ENCODE measurements at places on chromosomes 4 and X. TPM values are rescaled to one million over a fixed set of nuclear protein-coding genes. Genes with fewer than 3 reads are reported as not detected.

GRCh38 chr4:124459941-124460310, 252.6 kb downstream of the ANKRD50 start:
- DNase-seq, result no peak

GRCh38 chrX:40243755-40244515, 146.2 kb upstream of the BCOR start:
- no peak for DNase-seq

DNA sequence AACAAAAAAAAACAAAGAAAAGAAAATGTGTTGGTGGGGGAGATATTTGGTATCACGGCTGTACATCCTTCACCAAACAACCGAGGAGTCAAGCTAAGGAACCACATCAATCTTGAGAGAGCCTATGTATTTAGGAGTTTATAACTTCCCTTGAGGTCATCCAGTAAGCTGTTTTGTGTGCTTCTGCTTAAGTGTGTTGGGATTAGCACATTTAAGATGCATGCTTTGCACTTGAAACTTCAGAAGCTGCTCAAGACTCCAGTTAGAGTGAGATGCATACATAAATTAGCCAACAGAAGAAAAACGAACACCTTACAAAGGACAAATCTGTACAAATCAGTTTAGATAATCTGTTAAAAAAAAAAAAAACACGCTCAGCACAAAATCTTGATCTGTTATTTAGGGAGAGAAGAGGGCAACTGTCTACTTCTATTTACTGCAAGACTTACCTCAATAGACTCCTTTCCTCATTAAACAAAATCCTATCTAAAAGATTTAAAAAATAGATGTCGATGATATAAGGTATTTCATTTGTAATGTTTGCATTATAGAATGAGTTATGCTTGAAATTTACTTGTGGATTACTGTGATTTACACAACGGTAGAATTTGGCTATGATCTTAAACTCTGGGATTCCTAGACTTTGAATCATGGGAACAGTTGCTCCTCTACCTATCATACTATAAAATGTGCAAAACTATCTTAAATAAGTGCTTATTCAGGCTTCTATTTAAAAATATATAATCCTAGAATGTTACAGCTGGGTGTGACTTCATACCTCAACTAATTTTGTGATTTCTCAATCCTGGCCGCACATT, 53.8 kb upstream of the NAP1L5 start:
- DNase-seq, result no peak

- DNase-seq, result no peak
Measured at GRCh38 chrX:17081968-17082367, 135.5 kb downstream of the REPS2 start.

- DNase-seq, result no peak
Measured at GRCh38 chr4:7524843-7525242, 90.1 kb upstream of the PSAPL1 start.

DNA sequence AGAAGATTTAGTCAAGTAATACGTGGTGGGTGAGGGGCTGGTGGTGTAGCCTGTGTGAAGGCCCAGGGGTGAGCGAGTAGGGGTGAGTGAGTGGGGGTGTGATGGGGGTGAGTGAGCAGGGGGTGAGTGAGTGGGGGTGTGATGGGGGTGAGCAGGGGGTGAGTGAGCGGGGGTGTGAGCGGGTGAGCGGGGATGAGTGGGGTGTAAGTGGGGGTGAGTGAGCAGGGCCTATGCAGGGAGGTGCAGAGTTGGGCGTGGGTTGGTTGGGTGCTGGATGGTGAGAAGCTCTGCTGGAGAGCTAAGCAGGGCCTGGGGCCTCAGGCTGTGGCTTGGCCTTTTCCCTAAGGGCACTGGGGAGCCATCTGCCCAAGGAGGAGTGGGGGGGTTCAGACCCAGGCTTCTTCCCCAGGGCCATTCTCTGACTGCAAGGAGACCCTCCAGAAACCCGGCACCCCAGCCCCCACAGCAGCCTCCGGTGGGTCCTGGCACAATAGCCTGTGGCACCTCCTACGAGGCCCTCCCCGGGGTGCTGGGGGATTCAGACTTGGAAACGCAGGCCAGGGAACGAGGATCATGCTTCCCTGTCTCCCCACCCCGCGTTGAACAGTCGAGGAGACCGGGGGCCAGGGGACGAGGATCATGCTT, 30.4 kb downstream of the SH3TC1 start:
- DNase-seq, result no peak

DNA sequence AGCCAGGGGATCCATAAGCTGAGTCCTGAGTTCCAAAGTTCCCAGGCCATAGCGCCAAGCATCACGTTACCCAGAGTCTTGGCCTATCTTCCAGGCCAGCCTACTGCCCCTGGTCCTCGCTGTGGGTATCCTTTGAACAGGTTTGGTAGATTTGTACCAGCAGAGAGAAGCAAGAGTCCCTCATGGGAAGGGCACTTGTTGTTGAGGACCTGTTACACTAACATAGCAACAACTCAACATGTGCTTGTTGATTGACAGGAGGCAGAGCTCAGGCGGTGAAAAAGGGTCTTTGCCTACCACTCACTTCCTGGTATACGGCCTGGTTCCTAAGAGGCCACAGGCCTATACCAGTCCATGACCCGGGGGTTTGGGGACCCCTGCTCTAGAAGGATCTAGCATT, 138.4 kb downstream of the RASL11B start:
- DNase-seq, result no peak

DNA sequence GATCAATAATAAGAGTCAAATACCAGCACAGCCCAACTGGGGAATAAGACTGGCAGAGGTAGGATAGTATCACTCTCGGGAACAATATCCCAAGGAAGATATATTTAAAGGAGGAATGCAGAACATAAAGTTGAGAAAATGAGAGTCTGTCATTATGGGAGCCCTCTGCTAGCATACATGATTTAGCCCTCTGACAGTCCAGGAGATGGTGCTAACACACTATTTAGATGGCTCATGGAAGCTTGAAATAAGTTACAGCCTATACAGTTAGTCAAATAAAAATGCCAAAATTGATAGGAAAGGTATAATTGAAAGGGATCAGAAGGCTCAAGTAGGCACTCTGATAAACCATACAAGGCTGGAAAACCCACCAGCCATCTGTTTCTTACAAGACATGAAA, 201.0 kb upstream of the NEIL3 start:
- DNase-seq, result no peak

DNA sequence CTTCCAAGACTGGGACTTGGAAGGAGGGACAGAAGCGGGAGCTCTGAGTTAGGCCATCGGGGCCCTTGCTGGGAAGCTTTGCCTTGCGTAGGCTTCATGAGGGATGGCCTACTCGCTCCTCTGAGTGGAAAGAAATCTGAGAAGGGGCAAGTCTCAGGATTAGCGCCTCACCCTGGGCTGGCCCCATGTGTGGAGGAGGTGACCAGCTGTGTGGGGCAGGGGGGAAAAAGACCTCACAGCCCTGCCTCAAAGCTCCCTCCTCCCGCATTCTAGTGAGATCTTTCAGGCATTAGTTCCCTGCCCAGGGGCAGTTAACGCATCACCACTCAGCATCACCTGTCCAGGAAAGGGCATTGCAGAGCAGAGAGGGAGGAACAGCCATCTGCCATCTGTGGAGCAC, 156.1 kb downstream of the ENPP6 start:
- DNase-seq, result no peak

- DNase-seq, result no peak
Measured at GRCh38 chr4:9781343-9782135, at the start of gene DRD5. TSS of gene DRD5 (plus strand) at chr4:9781634. CDS start at chr4:9782030, 396 bp downstream.

DNA sequence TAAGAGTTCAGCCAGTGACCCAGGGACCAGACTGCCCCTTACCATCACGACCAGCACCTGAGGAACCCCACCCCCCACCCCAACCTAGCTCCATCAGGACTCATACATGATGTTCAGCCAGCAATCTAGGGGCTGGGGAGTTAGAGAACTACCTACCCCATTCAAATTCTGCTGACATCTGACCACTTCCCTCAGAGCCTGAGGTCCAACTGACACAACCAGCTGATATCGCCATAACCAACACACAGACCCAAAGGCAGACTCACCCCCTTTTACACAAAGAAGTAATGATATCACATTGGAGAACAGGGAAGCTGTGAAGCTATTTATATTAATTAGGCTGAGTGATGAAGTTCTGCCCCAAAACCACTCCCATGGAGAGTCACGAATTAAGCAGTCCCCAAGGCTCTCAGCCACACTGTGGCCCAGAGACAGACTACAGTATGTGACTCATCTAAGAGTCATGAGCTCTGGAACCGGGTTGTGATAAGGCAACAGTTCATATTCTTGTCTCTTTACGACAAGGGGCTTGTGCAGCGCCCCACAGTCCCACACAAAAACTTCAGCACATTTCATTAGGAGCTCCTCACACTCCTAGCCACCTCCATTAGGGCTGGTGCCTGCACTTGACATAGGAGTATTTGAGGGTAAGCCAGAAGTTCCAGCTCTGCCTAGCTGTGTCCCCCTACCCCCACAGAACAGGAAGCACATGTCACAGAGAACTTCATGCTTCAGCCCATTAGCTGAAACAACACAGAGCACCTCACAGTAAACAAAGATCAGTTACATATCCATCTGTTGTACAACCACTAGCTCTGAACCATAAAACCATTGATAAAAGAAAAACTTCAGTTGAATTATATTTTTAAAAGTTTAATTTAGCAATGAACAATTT, 184.7 kb upstream of the ZCCHC13 start:
- DNase-seq, result no peak

Gene SPRY1
- total RNA-seq, result 1.0 TPM

Gene ATP1B4
- not detected for total RNA-seq

Data from K562 (cell line).